ENCODE measurements at places on chromosomes 5 and 9.
A peak's percentile ranks its signal among the peaks of the same experiment; 100 is the strongest.

- no peak for DNase-seq
Observed at GRCh38 chr5:72151169-72151568, 43.9 kb downstream of the MAP1B start.

DNA sequence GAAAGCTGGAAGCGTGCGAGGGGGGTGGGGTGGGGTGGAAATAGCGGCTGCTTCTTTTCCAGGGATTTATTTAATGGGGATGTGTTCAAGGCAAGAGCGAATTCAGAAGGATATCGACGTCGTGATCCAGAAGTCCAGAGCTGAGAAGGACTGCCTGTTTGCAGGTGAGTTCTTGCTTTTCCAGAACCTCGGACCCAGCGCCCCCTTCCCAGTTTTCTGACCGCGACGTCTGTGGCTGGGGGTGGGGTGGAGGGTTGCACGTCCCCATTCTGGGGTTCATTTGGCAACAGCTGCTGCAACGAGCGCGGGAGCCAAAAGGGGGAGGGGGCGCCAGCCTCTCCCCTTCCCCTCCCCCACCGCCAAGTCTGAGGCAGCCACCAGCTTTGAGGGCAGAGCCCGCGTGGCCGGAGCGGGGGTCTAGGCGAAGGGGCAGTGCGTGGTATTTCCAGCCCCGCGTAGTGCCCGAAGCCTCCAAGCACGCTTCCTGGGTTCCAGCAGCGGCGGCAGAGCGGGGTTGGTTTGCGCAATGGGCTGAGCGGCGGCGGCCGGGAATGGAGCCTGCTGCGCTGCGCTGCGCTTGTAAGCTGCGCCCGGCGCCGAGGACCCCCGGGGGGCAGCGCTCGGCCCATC lies 701 bp downstream of the PARP8 start:
- DNase-seq: peak; percentile 47

GRCh38 chr9:87763286-87763685 lies 37.4 kb downstream of the CTSL start:
- DNase-seq: no peak

- no peak for DNase-seq
Observed at GRCh38 chr5:165906871-165907270, 2384.6 kb upstream of the WWC1 start.

- no peak for DNase-seq
Observed at GRCh38 chr9:33988219-33988890, 60.3 kb downstream of the UBAP2 start.

DNA sequence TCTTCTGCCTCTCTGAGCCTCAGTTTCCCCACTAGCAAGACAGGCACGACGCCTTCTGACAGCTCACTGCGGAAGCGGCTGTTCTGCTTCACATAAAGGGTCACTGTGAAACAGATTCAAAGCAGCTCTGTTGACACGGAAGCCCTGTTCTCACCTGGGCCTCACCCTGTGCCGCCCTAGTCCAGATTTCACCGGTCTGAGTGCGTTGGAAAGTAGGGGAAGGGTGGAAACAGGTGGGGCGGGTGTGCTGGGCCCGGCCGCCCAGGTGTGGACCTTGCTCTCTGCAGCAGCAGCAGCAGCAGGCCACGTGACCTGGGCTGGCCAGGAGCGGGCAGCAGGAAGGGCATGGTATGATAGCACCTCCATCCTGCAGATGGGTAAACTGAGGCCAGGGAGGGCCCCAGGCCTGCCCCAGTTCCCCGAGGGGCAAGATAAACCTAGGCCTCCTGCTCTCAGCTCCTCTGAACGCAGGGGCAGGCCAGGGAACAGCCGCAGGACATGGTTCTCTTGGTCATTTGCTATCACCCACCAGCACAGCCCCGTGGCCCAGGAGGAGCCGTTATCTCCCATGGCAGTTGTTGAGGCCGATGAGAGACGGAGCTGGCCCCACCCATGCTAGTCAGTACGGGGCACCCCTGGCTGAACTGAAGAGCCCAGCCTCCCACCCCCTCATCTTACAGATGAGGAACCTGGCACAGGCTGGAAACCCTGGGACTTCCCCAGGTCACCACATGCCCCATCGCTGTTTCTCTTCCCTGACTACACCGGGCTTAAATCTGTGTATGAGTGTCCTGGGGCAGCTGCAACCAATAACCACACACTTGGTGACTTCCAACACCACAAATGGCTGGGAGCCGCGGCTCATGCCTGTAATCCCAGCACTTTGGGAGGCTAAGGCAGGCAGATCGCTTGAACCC lies 12.1 kb downstream of the PTGES2 start:
- DNase-seq: no peak

- DNase-seq: peak; percentile 45
Observed at GRCh38 chr5:112551419-112552032, 132.4 kb upstream of the EPB41L4A start.
